ENCODE measurements at places on chromosomes 2 and 18.

GRCh38 chr18:48003426-48004349 is 73.2 kb upstream of the SMAD2 start:
- no peak for DNase-seq

GRCh38 chr2:45275242-45275805 is 266.1 kb upstream of the SIX2 start:
- no peak for DNase-seq

DNA sequence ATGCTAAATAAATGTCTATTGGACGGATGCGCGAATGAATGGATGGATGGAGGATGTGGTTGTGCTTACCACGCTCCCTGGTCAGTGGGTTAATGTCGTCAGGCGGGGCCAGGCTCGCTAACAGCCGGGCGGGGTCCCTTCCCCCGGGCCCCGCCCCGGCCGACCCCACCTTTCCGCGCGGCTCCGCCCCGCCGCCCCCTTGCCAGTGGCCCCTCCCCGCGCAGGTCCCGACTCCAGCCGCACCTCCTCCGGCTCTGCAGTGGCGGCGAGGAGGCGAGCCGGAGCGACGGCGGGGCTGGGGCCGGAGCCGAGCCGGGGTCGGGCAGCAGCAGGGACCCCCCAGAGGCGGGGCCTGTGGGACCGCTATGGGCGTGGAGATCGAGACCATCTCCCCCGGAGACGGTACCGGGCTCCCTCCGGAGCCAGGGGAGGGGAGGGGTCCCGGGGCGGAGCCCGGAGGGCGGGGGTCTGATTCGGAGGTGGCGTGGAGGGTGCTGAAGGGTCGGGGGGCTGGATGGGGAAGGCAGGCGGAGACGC is at the start of gene FKBP1B:
TSS of gene FKBP1B (plus strand) at position 257 of the 537 bp plus-strand sequence. CDS start at position 366, 109 bp downstream.
- peak; percentile 79 for DNase-seq

- no peak for DNase-seq
Observed at GRCh38 chr18:364256-364826, 96.5 kb upstream of the THOC1 start.

DNA sequence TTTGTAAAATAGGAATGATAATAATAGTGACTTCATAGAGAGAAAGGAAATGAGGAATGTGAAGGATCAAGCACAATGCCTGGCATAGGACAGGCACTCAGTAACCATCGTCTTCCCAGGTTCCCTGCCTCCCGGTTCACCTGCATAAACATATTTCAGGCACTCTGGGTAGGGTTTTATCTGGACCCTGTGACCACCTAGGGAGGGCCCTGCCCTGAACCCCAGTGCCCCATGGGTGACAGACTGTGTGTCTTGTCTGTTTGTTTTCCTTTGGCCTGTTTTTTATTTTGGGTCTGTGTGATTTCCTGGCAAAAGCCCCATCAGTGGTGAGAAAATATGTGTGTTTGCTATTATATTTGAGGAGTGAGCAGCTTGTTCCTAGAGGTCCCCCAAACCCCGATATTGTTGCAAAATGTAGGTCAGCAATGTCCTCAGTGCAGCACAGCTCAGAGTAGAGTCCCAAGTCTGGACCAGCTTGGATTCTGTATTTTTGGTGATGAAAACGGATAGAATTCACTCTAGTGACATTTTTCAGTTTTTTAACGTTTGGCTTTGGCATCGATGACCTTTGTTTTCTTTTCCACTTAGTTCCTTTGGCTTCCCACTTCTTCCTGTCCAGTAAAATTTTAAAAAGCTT is 9.6 kb upstream of the NT5C1B start:
- no peak for DNase-seq

GRCh38 chr18:8997634-8998033 is 104.9 kb upstream of the NDUFV2 start:
- DNase-seq, result no peak

GRCh38 chr2:128550801-128551416 is 232.2 kb upstream of the HS6ST1 start:
- no peak for DNase-seq

GRCh38 chr2:237517990-237518389 is 30.9 kb downstream of the MLPH start:
- DNase-seq, result no peak

GRCh38 chr2:48983551-48983950 is 170.8 kb downstream of the FSHR start:
- no peak for DNase-seq

DNA sequence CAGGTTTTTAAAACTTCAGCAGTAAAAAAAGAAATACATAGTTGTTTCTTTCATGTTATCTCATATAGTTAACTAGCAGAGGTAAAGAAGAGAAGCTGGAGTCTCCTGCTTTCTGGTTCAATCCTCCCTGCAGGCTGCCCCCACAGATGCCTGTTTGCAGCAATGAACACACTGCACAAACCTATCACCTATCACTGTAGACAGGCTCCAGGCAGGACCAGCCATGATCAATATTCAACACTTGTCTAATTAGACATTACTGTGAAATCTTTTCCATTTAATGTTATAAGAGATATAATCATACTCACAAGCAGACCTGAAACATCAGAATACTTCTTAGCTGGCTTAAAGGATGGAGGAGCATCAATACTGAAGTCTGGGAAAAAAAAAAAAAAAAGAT is 19.8 kb downstream of the INO80C start:
- no peak for DNase-seq

- DNase-seq, result no peak
Observed at GRCh38 chr18:39235118-39235719, 1669.6 kb upstream of the CELF4 start.

DNA sequence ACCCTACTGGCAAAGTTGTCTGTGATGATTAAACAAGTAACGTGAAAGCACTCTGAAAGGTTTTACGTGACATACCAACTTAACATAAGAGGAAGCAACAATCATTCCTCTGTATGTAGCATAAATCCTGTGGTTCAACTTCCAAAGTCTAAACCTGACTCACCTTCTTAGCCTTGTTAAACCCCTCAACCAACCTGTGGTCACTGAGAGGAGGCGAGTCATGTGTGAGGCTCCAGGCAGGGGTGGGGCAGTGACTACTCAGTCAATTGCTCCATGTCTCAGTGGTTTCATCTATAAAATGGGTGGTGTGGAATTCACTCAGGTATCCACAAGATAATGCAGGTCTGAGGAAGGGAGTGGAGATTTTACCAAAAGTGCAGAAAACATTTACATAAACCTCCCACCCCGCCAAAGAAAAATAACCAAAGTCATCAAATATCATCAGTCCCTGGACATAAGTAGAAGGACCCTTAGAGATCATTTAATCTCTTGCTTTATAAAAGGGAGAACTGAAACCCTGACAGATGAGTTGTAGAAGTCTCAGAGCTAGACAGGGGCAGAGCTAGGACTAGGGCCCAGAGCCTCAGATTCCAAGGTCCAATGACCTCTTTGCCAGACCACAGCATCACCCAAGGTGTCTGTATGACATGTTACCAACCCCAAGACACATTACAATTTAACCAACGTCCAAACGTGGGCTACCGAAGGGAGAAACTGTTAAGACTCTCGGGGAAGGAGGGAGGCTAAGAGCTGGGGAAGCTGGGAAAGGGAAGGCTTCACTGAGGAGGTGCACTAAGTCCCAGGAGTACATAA is 3.7 kb upstream of the PCBP1 start:
- DNase-seq, result no peak

GRCh38 chr2:187329586-187329985 is 118.5 kb downstream of the CALCRL start:
- no peak for DNase-seq

- no peak for DNase-seq
Observed at GRCh38 chr2:71936076-71937030, 211.3 kb downstream of the CYP26B1 start.

DNA sequence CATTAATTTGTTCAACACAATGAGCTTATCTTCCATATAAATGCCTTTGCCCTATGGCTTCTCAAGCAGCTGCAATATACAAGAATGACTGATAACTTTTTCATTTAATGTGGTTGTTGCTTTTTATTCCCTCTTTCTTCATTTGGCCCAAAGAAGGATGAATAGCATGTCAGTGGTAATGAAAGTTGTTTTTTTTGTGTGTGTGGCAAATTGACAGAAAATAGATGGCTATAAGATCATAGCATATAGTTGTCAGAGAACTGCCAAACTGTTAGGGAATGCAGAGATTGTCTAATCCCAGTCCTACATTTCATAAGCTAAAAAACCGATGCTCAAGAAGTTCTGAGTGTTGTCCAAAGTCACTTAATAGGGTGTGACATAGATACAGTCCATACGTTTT is 244.3 kb downstream of the ACTR3 start:
- DNase-seq, result no peak

- no peak for DNase-seq
Observed at GRCh38 chr2:176813156-176813555, 399.4 kb upstream of the HNRNPA3 start.
